ENCODE measurements at places on chromosomes 4 and X. TPM values are rescaled to one million over a fixed set of nuclear protein-coding genes. Genes with fewer than 3 reads are reported as not detected.

- no peaks in the 10 kb centered on the region for H3K36me3 ChIP-seq
- H3K27ac ChIP-seq = no peak overlapping the region
- no peak for DNase-seq
- H3K4me3 ChIP-seq = no peak overlapping the region
These were observed 257.9 kb downstream of the PCDH18 start for GRCh38 chr4:137274404-137274803.

- H3K4me1 ChIP-seq = no peaks in the 10 kb centered on the region
- no peak for DNase-seq
- no peaks in the 10 kb centered on the region for H3K27me3 ChIP-seq
These were observed 33.1 kb upstream of the RBPJ start for GRCh38 chr4:26287756-26288155.

DNA sequence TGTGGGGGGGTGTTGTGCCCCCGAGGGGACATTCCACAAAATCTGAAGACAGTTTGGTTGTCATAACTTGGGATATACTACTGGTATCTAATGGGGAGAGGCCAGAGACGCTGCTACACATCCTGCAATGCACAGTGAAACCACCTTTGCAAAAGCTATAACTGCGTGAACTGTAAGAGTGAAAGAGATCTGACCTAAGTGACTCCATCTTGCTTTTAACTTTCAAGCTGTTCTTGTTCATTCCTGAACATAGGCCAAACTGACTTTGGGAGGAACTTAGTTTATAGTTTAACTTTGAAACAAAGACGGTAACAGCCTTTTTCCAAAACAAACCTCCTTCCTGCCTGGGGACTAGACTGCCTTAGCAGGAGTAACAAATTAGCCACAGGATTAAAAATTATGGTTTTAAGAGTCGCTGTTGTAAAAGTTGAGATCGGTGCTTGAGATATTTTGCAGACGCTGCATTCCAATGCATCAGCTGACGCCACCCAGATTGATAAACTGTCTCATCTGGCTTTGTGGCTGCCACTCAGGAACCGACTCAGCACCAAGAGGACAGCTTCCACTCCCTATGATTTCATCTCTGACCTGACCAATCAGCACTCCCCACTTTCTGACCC is 70.9 kb downstream of the ATXN3L start:
- no peak overlapping the region for H3K4me3 ChIP-seq
- H3K27me3 ChIP-seq = no peaks in the 10 kb centered on the region
- H3K27ac ChIP-seq = no peak overlapping the region
- H3K4me1 ChIP-seq = no peaks in the 10 kb centered on the region

- no peak overlapping the region for H3K27ac ChIP-seq
- H3K27me3 ChIP-seq = no peaks in the 10 kb centered on the region
- no peaks in the 10 kb centered on the region for H3K36me3 ChIP-seq
- no peak for DNase-seq
These were observed 938.3 kb downstream of the RAB28 start for GRCh38 chr4:12545812-12546211.

MAPK10 gene
- 4.6 TPM for total RNA-seq

PPP4R3C gene
- total RNA-seq = not detected

- peaks cover 12% of the 10 kb centered on the region for H3K36me3 ChIP-seq
- H3K27ac ChIP-seq = no peak overlapping the region
- peaks cover 3% of the 10 kb centered on the region for H3K4me1 ChIP-seq
These were observed 43.7 kb downstream of the RASGEF1B start for GRCh38 chr4:81428002-81428401.

COX7B2 gene
- total RNA-seq = not detected

GRCh38 chrX:105553118-105553517 is 269.2 kb upstream of the NRK start:
- H3K36me3 ChIP-seq = no peaks in the 10 kb centered on the region
- no peak overlapping the region for H3K4me3 ChIP-seq
- DNase-seq = no peak
- H3K27me3 ChIP-seq = no peaks in the 10 kb centered on the region

GRCh38 chr4:166064721-166065120 is 191.7 kb downstream of the TLL1 start:
- H3K4me1 ChIP-seq = no peaks in the 10 kb centered on the region
- H3K36me3 ChIP-seq = no peaks in the 10 kb centered on the region
- no peak overlapping the region for H3K27ac ChIP-seq
- no peak overlapping the region for H3K4me3 ChIP-seq

- no peak for DNase-seq
- H3K4me1 ChIP-seq = no peaks in the 10 kb centered on the region
- H3K27ac ChIP-seq = no peak overlapping the region
These were observed 1008.8 kb downstream of the ADGRL3 start for GRCh38 chr4:62208921-62209320.

GRCh38 chr4:168924667-168925066 is 85.4 kb downstream of the CBR4 start:
- H3K27me3 ChIP-seq = no peaks in the 10 kb centered on the region
- DNase-seq = no peak
- no peak overlapping the region for H3K4me3 ChIP-seq
- no peaks in the 10 kb centered on the region for H3K36me3 ChIP-seq

GLOD5 gene
- not detected for total RNA-seq

PASD1 gene
- not detected for total RNA-seq

DNA sequence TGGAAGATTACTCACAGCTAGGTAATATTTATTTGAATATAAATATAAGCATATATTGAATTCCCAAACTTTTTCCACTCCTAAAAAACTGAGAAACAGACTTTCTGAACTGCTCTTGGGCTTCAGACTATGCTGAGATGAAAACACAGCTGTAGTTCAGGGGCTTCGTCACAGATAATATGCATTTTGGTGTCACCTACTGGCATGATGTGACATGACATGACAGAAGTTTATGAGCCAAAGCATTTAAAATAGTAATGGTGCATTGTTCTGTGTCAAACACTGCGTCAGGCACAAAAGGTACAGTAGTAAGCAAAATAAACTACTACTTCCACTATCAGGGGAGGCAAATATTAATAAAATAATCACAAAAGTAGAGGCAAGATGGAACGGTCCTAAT is 171.3 kb downstream of the BTC start:
- no peak overlapping the region for H3K4me3 ChIP-seq
- DNase-seq = no peak
- no peaks in the 10 kb centered on the region for H3K4me1 ChIP-seq
- no peak overlapping the region for H3K27ac ChIP-seq
- no peaks in the 10 kb centered on the region for H3K27me3 ChIP-seq

MSMO1 gene
- 68.3 TPM for total RNA-seq

BEND2 gene
- total RNA-seq = not detected

ADAM29 gene
- total RNA-seq = not detected

TLR8 gene
- total RNA-seq = not detected

DNA sequence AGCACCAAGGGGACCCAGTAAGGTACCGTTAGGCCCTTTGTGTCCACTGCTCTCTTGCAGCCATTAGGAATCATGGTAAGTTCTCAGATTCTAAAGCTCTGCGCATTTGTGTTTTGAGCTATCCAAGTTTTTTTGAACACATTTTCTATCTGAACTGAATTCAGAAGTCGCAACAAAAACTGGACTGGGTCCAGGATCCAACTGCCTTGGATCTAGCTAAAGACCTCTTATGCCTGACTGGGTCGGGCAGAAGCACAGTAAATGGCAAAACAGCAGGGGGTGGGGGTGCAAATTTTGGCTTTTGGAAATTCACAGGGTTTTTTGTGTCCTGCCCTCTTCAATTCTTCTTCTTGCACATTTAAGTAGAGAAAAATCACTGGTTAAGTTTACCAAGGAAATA is 30.0 kb downstream of the RCHY1 start:
- H3K36me3 ChIP-seq = peaks cover 7% of the 10 kb centered on the region
- H3K27ac ChIP-seq = no peak overlapping the region
- DNase-seq = no peak
- H3K4me3 ChIP-seq = no peak overlapping the region
- no peaks in the 10 kb centered on the region for H3K27me3 ChIP-seq
